ENCODE measurements at places on chromosomes 2 and 18.

DNA sequence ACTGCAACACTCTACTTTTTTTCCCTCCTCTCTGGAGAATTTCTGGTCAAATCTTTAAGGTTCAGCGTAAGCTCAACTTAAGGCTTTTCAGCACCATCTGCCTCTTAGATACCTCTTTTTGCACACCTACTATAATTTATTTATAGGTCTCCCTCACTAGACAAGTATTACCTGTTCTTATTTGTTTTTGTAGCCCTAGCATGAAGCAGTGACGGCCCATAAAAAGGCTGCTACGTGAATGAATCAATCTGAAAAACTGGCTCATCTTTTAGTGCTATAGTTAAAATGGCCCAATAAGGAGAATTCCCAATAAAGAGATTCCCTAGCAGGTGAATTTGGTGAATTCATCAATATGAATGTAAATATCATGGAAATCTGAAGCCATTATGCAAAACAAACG, 6.5 kb downstream of the RNF149 start:
- no peak for DNase-seq

GRCh38 chr2:165470361-165470760, 863 bp downstream of the CSRNP3 start:
- DNase-seq: no peak

- no peak for DNase-seq
Observed at GRCh38 chr18:61471942-61472341, 138.7 kb downstream of the CDH20 start.

- no peak for DNase-seq
Observed at GRCh38 chr2:225773148-225773547, 373.6 kb downstream of the NYAP2 start.

- no peak for DNase-seq
Observed at GRCh38 chr18:10424585-10425307, 29.7 kb upstream of the APCDD1 start.

DNA sequence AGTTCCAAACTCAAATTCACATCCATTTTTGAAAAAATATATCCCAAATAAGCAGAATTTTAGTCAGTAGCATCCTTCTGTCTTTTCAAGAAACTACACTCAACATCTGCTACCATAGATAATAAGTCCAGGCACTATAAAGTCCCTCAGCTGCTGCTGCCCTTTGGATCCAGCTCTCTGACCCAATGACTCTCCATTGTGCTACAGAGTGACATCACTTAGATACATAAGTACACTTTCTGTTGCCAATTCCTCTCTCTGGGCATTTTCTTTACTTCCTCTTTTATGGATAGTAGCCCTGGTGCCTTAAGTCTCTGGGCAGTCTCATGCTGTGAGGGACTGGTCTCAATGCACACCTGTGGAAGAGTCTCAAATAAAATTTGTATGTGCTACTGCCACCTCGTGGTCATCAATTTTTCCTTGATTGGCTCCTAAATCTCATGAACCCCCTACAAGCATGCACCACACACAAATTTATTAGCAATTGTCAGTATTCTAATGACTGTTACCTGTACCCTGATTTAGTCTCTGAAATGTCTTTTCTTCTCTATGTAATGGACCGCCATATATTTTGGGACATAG, 219.2 kb downstream of the LRP1B start:
- peak; percentile 3 for DNase-seq
